ENCODE measurements at places on chromosomes 1 and 21.

GRCh38 chr1:228770779-228771223 lies 35.5 kb downstream of the RHOU start:
- DNase-seq = no peak

GRCh38 chr1:61344696-61345095 lies 262.3 kb downstream of the NFIA start:
- no peak for DNase-seq

GRCh38 chr1:31408788-31409318 lies 4.2 kb upstream of the SERINC2 start:
- no peak for DNase-seq

DNA sequence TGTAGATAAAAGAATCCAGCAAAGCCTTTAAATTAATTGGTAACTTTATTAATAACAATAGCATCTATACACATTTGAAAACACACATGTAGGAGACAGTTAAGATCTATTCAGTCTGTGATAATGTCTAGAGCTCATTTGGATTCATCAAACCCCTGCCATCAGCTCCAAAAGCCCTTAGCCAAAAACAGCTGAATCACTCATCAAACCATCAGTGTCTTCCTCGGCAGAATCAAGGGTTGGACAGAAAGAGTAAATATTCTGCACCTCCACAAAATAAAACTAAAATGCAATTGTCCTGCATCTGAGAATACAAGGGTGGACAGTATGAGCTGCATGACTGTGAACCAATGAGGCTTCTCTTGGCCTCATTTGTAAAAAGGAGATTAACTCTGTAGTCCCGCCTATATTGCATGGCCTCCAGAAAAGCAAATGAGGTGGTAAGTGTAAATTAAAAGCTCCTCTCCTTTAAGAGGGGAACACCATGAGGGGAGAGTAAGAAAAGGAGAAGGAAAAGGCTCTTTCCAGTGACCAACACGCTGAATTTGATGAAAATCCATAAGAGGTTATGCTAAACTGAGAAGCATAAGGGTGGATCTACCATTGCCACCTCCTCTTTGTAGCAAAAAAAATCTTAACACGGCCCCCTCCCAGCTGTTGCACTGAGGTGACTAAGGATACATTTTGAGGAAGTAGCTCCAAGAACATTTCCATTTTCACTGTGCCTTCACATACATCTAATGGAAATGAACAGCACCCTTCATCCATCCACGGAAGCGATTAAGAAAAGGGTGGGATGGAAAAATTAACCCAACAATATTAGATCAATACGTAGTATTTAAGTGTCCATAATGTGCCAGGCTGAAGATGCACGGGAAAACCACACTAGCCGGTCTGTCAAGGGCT lies 14.7 kb upstream of the BOLA1 start:
- DNase-seq = no peak

GRCh38 chr1:6181347-6181770 lies 1.2 kb upstream of the CHD5 start:
- DNase-seq = no peak

GRCh38 chr1:85343213-85343611 lies 66.8 kb upstream of the BCL10 start:
- no peak for DNase-seq

- no peak for DNase-seq
These were observed 56.1 kb upstream of the MRPS6 start for GRCh38 chr21:34017039-34017961.

DNA sequence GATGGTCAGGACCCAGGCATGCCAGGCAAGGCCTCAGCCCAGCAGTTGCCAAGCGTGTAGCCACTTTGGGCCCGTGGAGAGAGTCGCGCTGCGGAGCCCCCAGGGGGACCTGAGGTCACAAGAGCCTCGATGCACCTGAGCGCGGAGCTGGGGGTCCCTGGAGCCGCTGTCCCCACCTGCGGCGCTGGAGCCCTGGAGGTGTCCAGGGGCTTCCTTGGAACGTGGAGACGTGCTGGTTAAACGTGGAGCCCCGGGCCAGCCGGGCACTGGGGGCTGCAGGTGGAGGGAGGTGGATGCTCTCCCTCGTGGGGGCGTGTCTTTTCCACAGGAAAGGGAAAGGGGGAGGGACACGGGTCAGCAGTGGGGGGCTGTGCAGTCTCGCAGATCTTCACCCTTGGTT lies 3.1 kb downstream of the PLCH2 start:
- no peak for DNase-seq

- DNase-seq = no peak
These were observed 53.1 kb downstream of the CAMK2N1 start for GRCh38 chr1:20432891-20433290.
